ENCODE measurements at places on chromosomes 16 and 17. TPM values are rescaled to one million over a fixed set of nuclear protein-coding genes. Genes with fewer than 3 reads are reported as not detected.
A peak's percentile ranks its signal among the peaks of the same experiment; 100 is the strongest.

The SOST gene
- not detected for total RNA-seq

GRCh38 chr16:61908426-61908825 lies 127.8 kb downstream of the CDH8 start:
- no peak for DNase-seq

DNA sequence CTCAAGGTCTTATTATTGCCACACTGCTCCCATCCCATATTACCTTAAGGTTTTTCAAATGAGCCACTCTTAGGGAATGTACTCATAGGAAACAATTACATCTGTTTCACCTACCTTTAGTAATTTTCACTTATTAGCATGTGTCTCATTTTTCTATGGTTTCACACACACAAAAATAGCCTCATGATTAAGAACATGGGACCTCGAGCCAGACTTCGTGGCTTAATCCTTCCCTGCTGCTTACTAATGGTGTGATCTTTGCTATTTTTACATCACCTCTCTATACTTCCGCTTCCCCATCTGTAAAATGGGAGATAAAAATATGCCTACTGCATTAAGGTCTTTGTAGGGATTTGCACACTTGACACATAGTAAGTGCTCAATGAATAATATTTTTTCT lies 38.5 kb downstream of the OTOA start:
- DNase-seq: no peak

- no peak for DNase-seq
These were observed 456.8 kb upstream of the CCL2 start for GRCh38 chr17:33798308-33798707.

DNA sequence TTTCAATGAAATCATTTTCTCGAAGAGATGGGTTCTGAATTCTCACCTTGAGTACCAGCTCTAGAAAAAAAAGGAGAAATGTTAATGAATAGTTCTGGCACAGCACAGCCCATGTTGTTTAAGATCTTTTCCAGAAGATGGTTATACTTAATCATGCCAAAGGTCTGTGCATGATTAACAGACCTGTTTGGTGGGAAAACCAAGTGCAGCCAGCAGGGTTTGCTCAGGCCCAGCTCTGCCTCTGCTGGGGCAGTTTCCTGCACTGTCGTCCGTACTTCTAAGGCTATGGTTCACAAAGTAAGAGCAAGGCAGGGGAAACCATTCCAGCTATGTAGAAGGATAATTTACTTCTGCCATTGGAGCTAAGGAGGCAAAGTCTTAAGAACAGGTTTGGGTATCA lies 10.7 kb downstream of the ANKRD40 start:
- DNase-seq: no peak

- DNase-seq: peak; percentile 98
These were observed 989 bp upstream of the DUSP14 start for GRCh38 chr17:37488607-37489196.

GRCh38 chr17:77948690-77949114 lies 9.8 kb upstream of the TNRC6C start:
- DNase-seq: peak; percentile 39

DNA sequence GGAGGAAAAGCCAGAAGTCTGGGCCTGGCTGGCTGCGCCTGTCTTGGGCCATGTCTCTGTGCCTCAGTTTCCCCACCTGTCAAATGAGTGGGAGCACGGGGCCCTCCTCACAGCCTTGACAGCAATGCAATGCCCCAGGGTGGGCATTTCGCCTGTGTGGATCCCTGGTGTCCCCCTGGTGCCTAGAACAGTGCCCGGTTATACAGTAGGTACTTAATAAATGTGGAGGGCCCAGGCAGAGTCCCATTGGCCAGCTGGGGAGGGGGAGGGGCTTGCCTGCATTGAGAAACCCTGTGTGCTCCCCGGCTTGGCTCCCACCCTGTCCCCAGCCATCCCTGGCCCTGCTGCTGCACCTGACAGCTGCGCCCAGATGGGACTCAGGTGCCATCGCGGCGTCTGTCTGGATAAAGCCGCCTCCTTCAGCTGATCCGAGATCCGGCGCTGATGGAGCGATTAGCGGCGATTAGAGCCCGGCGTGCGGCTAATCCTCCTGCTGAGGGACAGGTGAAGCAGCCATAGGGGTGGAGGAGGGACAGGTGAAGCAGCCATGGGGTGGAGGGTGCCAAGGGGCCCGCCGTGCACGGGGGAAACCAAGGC lies 12.4 kb downstream of the ZFPM1 start:
- DNase-seq: no peak

Data from bronchial epithelial cell (primary cell).